ENCODE measurements at places on chromosomes 4 and X. TPM values are rescaled to one million over a fixed set of nuclear protein-coding genes. Genes with fewer than 3 reads are reported as not detected.

Gene CFAP99
- total RNA-seq: not detected

Gene FABP2
- not detected for total RNA-seq

Gene TSC22D3
- total RNA-seq: 54.6 TPM

Gene KLF3
- total RNA-seq: 76.6 TPM

Gene SNCA
- not detected for total RNA-seq

Measured in HT-29 (cell line).